ENCODE measurements at places on chromosomes 3 and 15. TPM values are rescaled to one million over a fixed set of nuclear protein-coding genes. Genes with fewer than 3 reads are reported as not detected.
A peak's percentile ranks its signal among the peaks of the same experiment; 100 is the strongest.

The CPNE9 gene
- 0.04 TPM for polyA plus RNA-seq

The MASP1 gene
- polyA plus RNA-seq = 84.1 TPM

The ZNF385D gene
- polyA plus RNA-seq = 7.9 TPM

DNA sequence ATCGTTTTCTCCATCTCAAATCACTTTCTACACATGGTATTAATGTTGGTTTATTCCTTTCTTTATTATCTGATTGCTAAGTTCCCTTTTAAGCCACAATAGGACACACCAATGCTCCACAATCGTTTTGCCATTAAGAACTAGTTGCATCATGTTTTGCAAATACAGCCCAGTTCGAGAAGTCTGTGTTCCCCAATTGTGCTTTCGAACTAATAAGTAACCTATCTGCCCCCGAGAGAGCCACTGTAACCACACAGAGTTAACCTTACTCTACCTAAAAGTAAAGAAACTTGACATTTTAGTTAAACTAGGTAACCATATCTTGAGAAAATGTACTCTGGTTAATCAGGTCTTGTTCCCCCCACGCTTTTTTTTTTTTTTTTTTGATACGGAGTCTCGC lies 39.1 kb downstream of the MAGI1 start:
- peaks cover 70% of the 10 kb centered on the region for H3K4me1 ChIP-seq
- no peak overlapping the region for H3K27ac ChIP-seq
- no peak for DNase-seq
- no peaks in the 10 kb centered on the region for H3K27me3 ChIP-seq
- no peak overlapping the region for H3K4me3 ChIP-seq

DNA sequence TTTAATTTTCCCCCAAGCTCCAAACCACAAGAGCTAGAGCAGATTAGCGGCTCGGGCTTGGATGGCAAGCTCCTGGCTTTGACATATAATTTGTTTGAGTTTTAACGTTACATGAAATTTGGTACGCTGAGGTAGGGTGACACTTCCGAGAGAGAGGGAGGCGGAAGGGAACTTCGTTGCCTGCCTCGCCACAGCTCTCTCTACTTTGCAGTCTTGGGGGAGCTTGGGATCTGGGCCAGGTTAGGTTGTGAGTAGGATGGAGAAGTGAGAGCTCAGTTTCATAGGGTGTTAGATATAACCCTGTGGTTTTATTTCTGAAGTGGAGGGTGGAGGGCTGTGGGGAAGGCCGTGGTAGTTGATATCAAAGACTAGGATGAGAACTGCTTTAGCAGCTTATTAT lies 39.7 kb downstream of the LRTM1 start:
- peaks cover 6% of the 10 kb centered on the region for H3K4me1 ChIP-seq
- H3K36me3 ChIP-seq = no peaks in the 10 kb centered on the region
- no peak for DNase-seq
- no peaks in the 10 kb centered on the region for H3K27me3 ChIP-seq
- H3K4me3 ChIP-seq = no peak overlapping the region

DNA sequence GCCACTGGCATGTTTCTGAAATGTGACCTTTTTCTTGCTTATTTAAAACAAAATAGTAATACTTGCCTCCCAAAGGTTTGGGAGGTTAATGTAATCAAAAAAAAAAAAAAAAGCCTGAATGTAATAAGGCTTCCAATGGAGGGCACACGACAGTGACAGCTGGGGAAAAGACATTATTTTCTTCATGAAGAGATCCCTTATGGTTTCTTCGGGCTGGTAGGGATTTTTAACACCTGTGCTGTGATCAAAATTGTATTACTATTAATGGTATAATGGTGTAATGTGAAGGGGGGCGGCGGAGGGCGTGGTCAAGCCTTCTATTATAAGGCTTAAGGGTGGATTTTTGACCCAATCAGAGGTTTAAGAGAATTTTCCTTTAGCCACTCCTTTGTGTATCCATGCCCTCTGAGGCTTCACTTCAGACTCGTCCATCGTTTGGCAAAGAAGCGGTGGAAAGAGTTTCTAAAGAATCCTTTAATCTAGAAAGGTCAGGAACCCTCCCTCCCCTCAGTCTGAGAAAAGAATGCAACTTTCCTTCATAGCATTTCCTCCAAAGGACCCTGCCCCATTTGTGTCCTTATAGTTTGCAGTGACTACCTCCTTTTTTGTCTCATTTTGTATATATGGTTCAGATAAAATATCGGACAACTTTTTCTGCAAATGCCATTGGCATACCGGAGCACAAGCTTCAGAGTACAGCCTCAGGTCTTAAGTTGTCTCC lies 89.5 kb upstream of the CHD2 start:
- H3K36me3 ChIP-seq = no peaks in the 10 kb centered on the region
- DNase-seq = peak; percentile 75
- no peaks in the 10 kb centered on the region for H3K27me3 ChIP-seq
- peak overlapping the region; percentile 95 for H3K27ac ChIP-seq

DNA sequence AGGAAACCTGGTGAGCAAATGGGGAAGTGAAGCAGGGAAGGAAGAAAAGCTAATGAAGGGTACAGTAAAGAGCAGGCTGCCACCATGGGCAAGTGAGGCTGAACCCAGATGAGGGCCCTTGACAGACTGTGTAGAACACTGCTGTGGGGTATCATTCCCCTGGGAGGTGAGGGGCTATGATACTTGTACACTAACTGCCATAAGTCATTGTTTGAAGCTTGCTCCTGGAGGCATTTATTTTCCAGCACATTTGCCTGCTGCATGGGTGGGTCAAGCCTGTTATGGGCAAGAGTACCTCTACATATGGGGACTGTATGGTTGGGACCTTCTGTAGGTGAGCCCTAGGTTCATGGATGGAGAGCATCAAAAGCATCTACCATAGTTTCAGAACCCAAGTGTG lies 57.4 kb downstream of the POMGNT2 start:
- no peaks in the 10 kb centered on the region for H3K36me3 ChIP-seq
- no peak overlapping the region for H3K27ac ChIP-seq
- H3K27me3 ChIP-seq = no peaks in the 10 kb centered on the region
- no peaks in the 10 kb centered on the region for H3K4me1 ChIP-seq
- no peak for DNase-seq

DNA sequence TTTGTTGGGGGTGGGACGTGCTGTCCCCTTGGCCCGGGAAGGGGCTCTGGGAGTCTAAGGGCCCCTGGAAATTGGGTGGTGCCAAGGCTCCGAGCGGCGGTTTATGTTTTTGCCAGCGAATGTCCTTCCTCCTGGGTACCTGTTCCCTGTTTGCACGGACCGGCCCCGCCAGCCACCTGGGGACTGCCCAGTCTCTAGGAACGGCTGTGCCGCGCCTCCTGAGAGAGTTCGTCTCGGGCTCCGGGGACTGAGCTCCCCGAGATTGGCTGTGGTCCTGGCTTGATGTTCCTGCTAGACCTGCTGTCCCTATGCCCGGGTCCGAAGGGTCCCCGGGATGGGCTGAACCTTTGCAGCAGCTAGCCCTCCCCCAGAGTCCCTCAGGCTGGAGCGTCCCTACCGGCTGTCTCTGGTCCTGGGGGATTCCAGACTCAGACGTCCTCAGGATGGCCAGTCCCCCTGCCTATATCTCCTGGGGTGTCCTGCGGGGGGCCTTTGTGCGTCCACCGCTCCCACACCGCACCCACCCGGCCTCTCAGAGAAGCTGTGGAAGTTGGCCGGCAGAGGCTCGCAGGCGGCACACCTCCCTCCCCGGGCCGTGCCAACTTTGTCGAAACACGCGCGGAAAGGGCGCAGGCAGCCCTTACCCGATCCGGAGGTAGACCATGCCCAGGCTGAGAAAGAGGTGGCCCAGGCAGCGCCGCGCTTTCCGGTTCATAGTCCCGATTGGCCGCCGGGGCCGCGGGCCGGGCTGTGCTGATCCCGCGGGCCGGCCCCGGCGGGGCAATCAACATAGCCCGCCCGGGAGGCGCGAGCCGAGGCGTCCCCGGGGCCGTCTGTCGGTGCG lies 547 bp downstream of the WNT7A start:
- H3K4me3 ChIP-seq = peak overlapping the region; percentile 40
- H3K27me3 ChIP-seq = peaks cover 26% of the 10 kb centered on the region
- H3K4me1 ChIP-seq = peaks cover 31% of the 10 kb centered on the region
- no peak overlapping the region for H3K27ac ChIP-seq
- H3K36me3 ChIP-seq = no peaks in the 10 kb centered on the region

DNA sequence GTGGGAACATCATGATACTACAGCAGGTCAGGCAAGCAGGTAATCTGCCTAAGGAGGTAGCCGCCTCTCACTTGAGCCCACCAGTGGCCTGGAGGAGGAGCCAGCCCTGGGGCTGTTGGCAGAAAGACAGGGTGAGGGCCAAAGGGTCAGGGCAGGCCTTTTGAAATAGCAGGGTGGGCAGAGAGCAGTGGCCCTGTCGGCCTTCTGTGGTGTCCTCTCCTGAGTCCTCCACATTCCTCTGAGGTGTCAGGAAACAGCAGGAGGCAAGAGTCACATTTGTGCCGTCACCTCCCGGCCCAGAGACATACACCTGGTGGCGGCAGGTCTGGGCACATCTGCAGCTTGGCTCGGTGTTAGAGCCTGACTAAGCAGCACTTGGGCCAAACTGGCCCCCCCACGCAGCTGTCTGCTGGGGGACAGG lies 3.9 kb upstream of the BNC1 start:
- H3K4me3 ChIP-seq = no peak overlapping the region
- no peaks in the 10 kb centered on the region for H3K4me1 ChIP-seq
- DNase-seq = no peak
- no peaks in the 10 kb centered on the region for H3K36me3 ChIP-seq

DNA sequence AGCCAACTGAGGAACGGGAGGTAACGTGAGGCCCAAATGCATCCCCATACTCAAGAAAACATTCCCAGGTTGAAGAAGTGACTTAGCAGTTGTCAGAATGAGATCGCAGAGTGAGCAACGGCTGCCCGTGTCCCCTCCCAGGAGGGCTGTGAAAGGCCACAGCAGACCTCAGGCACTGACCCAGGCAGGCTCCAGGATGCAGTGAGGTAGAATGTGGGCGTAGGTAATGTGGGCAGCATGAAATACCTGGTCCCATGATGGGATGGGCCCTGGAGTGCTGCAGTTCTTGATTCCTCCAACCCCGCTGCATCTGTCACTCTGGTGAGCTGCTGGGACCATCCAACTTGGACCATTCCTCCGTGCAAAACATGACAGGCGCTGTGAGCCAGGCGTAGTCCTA lies 74.8 kb downstream of the NSMCE3 start:
- no peak for DNase-seq
- H3K27ac ChIP-seq = no peak overlapping the region
- H3K4me3 ChIP-seq = no peak overlapping the region
- H3K36me3 ChIP-seq = no peaks in the 10 kb centered on the region

DNA sequence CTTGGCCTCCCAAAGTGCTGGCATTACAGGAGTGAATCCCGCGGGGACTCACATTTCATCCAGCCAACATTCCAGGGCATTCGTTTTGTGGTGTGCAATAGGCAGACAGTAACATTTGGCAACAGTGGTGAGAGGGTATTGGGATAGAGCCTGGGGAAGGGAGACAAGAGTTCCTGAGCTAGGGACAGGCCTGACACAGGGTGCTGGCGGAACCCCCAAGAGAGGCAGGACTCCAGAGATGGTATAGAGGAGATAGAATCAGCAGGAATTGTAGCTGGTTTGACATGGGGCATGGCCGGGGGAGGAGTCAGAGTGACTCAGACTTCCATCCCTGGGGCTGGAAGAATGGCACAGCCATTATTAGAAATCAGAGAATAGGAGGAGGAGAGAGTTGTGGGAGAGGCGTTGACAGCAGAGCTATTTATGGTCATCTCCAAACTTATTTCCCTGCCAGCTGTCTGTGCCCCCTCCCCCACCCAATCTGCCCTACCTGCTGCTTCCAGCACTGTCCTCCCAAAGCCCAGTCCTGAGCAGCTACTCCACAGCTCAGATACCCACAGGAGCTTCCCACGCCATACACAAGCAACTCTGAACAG lies 4.4 kb upstream of the IDH2 start:
- H3K27me3 ChIP-seq = no peaks in the 10 kb centered on the region
- H3K27ac ChIP-seq = peak overlapping the region; percentile 67
- DNase-seq = peak; percentile 79
- H3K4me3 ChIP-seq = no peak overlapping the region
- H3K4me1 ChIP-seq = peaks cover 32% of the 10 kb centered on the region

DNA sequence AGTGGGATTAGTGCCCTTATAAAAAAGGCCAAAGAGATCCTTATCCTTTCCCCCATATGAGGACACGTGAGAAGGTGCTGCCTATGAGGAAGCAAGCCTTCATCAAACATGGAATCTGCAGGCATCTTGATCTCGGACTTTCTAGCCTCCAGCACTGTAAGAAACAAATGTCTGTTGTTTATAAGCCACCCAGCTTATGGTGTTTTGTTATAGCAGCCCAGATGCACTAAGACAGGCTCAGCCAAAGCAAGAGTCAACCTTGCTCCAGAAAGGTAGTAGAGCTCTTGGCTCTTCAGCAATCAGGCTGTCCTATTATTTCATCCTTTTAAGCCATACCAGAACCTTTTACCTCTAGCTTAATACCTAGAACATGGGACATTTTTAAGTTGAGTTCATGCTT lies 12.3 kb upstream of the TNIK start:
- no peak for DNase-seq
- H3K4me1 ChIP-seq = no peaks in the 10 kb centered on the region
- no peak overlapping the region for H3K4me3 ChIP-seq
- no peak overlapping the region for H3K27ac ChIP-seq

- H3K27ac ChIP-seq = no peak overlapping the region
- no peaks in the 10 kb centered on the region for H3K4me1 ChIP-seq
- H3K36me3 ChIP-seq = peaks cover 17% of the 10 kb centered on the region
- H3K27me3 ChIP-seq = no peaks in the 10 kb centered on the region
- DNase-seq = no peak
Measured at GRCh38 chr3:186589856-186590579, 19.5 kb downstream of the DNAJB11 start.

Data from heart left ventricle (tissue), 16 donors.